ENCODE measurements at places on chromosomes 7 and 10.

- no peak for DNase-seq
These were observed 97.9 kb upstream of the KLF14 start for GRCh38 chr7:130831817-130832481.

DNA sequence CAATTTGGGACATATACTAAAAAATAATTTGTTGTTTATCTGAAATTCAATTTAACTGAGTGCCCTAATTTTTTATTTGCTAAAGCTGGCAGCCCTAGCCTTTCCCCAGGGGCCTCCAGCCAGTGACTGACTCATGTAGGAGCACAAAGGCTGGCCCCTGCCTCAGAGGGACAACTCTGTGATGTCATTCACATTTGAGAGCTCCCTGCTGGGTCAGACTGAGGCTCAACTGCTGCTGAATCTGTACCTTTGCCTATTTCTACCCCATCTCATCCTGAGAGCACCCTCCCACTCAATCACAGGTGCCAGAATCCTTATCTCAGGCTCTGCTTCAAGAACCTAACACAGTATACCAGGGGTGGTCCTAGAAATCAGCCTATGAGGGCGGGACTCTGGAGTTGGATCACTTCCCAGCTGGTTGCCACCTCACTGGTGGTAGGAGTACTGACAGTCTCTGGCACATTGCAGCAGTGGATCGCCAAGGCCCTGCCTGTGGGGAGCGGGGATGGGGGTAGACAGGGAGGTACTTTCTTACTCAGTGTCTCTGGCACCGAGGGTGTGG, 11.6 kb downstream of the GCK start:
- DNase-seq, result no peak

DNA sequence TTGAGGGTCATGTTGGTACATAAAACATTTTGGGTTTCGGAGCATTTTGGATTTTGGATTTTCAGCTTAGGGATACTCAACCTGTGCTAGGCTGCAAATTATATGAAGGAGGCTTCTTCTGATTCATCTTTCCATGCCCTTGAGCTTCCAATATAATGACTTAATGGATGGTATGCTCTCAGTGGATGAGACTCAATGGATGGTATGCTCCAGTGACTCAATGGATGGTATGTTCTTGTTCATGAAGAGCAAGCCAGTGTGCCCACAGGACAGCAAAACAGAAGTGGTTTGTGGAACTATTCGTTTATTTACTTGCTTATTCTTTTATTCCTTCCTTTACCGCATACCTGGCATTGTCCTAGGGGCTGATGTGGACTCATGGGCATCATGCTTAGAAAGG, 969.6 kb downstream of the LRMDA start:
- DNase-seq, result no peak

GRCh38 chr10:103759100-103759781, 96.1 kb downstream of the SH3PXD2A start:
- no peak for DNase-seq

- DNase-seq, result no peak
These were observed 138.1 kb downstream of the VTI1A start for GRCh38 chr10:112585126-112585525.

DNA sequence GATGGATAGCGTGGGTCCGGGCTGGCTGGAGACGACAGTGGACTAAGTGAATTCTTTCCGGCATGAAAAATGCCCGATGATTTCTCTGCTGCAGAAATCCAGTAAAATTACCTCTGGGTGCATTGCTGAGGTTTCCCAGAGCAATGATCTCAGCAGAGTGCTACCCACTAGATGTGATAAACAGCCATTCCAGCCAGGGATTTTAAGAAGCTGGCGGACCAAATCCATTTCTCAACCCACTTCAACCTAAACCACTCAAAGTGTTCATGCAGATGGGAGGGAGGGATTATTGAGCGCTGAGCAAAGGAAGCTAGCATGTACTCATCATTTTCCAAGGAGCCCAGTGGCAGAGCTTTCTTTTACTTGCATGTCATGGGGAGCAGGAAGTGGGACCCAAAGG, 116.7 kb downstream of the PRKCQ start:
- DNase-seq, result no peak

- no peak for DNase-seq
These were observed 396.1 kb downstream of the TNS3 start for GRCh38 chr7:47185839-47186238.

DNA sequence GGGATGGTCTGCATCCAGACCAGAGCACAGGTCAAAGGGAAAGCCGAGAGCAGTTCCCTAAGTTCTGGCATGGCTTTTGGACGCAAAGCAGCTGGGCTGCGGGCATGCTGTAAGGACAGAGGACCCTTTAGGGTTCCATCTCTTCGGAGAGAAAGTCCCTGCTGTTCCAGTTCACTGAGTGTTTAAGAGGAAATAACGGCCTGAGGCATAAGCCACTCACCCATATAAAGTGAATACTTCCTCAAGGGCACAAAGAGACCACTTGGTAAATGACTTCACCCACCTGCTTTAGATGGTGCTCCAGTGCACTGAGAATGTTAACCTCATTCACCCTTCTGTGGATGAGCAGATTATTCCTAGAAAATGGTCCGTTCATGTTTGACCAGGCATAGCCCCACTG, 586.7 kb upstream of the GALNT17 start:
- no peak for DNase-seq

- DNase-seq, result no peak
These were observed 149.7 kb downstream of the NOC3L start for GRCh38 chr10:94213001-94213530.

- DNase-seq, result no peak
These were observed 28.7 kb downstream of the PAPOLB start for GRCh38 chr7:4833176-4833575.

- no peak for DNase-seq
These were observed 7.4 kb upstream of the PTPRN2 start for GRCh38 chr7:158595068-158595467.

GRCh38 chr10:118957966-118958365, 71.5 kb upstream of the NANOS1 start:
- no peak for DNase-seq

DNA sequence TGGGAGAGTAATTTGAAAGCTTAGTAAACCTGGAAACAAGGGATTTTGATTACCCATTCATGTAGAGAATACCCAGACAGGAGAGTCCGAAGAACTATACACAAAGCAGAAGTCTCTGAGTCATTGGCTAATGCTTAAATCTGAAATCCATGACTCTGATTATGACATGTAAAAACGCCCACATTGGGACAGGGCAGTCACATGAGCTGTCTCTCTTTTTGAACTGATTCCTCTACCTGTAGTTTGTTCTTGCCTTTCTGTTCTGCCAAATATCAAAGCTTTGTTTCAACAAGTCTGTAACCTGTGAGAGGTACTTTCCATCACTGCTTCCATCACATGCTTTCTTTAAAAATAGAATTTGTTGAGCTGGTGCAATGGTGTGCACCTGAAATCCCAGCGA, 4.3 kb upstream of the GPNMB start:
- DNase-seq, result no peak

- DNase-seq, result no peak
These were observed 60.8 kb downstream of the CARD11 start for GRCh38 chr7:2982831-2983230.

- DNase-seq, result no peak
These were observed 32.3 kb upstream of the FAM204A start for GRCh38 chr10:118374404-118374803.

DNA sequence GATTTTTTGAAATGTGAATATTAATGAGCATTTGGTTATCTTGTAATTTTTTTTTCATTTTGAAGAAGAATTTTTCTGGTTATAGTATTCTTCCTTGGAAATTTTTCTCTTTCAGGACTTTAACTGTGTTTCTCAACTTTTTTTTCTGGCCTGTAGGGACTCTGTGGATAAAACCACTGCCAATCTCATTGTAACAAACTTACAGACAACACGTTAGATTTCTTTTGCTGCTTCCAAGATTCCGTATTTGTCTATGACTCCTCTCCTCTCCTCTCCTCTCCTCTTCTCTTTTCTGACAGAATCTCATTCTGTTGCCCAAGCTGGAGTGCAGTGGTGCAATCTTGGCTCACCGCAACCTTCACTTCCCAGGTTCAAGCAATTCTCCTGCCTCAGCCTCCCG, 19.4 kb upstream of the ZNF92 start:
- DNase-seq, result no peak

- DNase-seq, result no peak
These were observed 492.0 kb downstream of the KIF20B start for GRCh38 chr10:90193240-90193985.

DNA sequence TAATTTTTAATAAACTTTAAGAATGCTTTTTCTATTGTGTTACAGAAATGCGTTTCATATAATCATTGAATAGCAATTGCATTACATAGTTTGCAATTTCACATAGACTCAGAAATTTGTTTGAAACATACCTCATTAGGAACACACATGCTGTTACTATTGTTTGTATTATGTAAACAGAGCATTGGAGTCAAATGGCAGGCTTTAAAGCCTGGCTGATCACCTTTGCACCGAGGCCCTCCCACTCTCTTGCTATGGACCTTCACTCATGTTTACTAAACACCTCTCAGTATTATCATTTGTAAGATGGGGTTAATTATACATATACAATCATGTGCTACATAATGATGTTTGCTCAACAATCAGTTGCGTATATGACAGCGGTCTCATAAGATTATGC, 203.6 kb upstream of the NPSR1 start:
- DNase-seq, result no peak

- no peak for DNase-seq
These were observed 1.8 kb downstream of the LRRC17 start for GRCh38 chr7:102914585-102914984.

- DNase-seq, result no peak
These were observed 229.8 kb upstream of the LRRN3 start for GRCh38 chr7:110861163-110861562.

- no peak for DNase-seq
These were observed 124.8 kb downstream of the CD36 start for GRCh38 chr7:80763289-80763688.

DNA sequence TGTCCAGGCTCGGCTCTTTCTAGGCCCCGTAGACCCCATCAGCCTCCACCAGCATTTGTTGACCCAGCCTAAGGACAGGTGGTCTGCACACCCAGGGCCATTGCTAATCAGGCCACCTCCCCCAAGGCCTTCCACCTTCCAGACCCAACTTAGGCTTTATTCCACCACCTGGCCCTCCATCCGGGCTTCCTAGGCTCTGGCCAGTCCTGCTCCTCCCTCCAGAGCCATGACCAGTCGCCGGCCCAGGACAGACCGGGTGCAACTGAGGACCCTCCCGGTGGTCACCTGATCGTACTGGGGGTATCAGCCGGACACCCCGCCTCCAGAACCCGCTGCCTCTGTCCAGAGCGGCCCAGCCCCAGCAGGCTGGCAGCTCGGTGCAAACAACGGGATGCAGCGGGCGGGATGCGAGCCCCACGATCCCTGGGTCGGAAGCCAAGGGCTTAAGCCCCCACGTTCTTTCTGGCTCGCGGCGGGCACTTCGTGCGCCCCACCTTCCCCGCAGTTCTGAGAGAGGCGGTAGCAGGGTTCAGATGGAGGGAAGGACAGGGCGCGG, 545 bp downstream of the NACAD start:
- DNase-seq, result no peak

- DNase-seq, result no peak
These were observed 121.9 kb downstream of the USP6NL start for GRCh38 chr10:11489591-11489990.

GRCh38 chr7:85162721-85163120, 24.1 kb downstream of the SEMA3D start:
- DNase-seq, result no peak

- DNase-seq, result no peak
These were observed 27.5 kb upstream of the RELN start for GRCh38 chr7:104017001-104017400.

- DNase-seq, result no peak
These were observed 96.1 kb downstream of the FAM107B start for GRCh38 chr10:14678637-14679036.

GRCh38 chr7:104124469-104124868, 83.3 kb downstream of the ORC5 start:
- no peak for DNase-seq

DNA sequence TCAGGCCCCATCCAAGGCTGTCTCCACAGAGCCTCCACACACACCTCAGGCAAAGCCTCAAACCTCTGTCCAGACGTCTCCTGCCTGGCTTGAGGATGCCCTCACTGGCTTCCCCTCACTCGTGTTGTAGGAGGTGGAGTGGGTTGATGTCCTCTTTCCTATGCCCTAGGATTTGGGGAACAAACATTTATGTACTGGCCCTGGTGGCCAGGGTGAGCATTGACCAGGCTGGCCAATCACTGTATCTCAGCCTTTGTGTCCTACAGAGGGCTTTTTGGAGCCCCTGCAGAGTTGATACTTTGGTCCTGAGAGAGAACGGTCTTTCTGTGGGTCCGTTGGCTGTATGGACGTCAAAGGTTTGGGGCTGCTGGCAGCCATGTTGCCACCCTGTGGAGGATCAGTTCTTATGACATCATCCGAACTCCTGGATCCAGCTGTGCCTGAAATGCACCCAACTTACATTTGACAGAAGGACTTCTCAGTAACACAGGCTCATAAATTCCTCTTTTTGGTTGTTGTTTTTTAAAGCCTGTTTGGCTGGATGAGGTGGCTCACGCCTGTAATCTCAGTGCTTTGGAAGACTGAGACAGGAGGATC, 2.3 kb upstream of the GRID2IP start:
- DNase-seq, result no peak

GRCh38 chr10:44343843-44344242, 41.1 kb downstream of the CXCL12 start:
- DNase-seq, result no peak

DNA sequence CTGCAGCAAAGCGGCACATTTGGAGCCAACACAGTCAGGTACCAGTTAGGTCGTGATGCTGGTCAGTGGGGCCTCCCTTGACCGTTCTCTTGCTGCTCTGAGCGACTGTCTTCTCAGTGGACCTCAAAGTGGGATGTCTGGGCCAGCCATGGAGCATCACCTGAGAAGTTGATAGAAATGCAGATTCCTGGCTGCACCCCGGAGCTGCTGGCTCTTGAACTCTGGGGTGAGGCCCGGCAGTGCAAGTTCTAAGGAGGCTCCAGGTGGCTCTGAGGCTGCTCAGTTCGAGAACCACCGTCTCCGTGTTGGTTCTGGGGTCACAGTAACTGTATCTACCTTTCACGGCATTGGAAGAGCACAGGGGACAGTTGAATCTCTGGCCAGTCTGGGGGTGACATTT, 147.5 kb downstream of the WDR37 start:
- DNase-seq, result no peak

DNA sequence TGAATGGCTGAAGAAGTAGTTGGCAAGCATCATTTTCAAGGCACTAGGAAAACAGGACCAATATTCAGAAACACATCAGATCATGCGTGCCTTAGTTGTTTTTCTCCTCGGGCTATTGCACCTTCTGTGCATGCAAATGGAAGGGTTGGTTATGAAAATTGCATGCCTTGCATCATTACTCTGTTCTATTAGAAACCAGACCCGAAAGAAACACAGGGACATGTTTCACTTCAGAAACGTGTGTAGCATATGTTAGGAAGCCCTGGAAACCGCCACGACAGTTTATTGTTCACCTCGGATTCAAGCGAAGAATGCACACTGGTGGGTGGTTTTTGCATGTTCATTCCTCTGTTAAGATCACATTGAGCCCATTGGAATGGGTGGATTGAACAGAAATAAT, 214.7 kb downstream of the FRMD4A start:
- no peak for DNase-seq
